ENCODE measurements at places on chromosomes 2 and 18. TPM values are rescaled to one million over a fixed set of nuclear protein-coding genes. Genes with fewer than 3 reads are reported as not detected.

CCDC141 gene
- 50.9 TPM for polyA plus RNA-seq

TNFAIP6 gene
- 18.1 TPM for polyA plus RNA-seq

SPEG gene
- polyA plus RNA-seq: 123 TPM

POTEJ gene
- polyA plus RNA-seq: 0.12 TPM

LIPG gene
- polyA plus RNA-seq: 4.9 TPM

BBS5 gene
- polyA plus RNA-seq: 6.9 TPM

EIF2B4 gene
- 36.2 TPM for polyA plus RNA-seq

EDAR gene
- polyA plus RNA-seq: not detected

POTEI gene
- polyA plus RNA-seq: 0.06 TPM

APOB gene
- polyA plus RNA-seq: 0.04 TPM

TEX51 gene
- polyA plus RNA-seq: not detected

FOXD4L1 gene
- 1.4 TPM for polyA plus RNA-seq

UGT1A7 gene
- not detected for polyA plus RNA-seq

IL37 gene
- not detected for polyA plus RNA-seq

IL1F10 gene
- not detected for polyA plus RNA-seq

FLACC1 gene
- polyA plus RNA-seq: 1.8 TPM

PTPN4 gene
- polyA plus RNA-seq: 13.6 TPM

ELOA2 gene
- polyA plus RNA-seq: not detected

SIX3 gene
- polyA plus RNA-seq: not detected

CNTNAP5 gene
- 0.23 TPM for polyA plus RNA-seq

PDE1A gene
- 18.8 TPM for polyA plus RNA-seq

HES6 gene
- polyA plus RNA-seq: 19.6 TPM
